ENCODE measurements at places on chromosomes 4 and X.

DNA sequence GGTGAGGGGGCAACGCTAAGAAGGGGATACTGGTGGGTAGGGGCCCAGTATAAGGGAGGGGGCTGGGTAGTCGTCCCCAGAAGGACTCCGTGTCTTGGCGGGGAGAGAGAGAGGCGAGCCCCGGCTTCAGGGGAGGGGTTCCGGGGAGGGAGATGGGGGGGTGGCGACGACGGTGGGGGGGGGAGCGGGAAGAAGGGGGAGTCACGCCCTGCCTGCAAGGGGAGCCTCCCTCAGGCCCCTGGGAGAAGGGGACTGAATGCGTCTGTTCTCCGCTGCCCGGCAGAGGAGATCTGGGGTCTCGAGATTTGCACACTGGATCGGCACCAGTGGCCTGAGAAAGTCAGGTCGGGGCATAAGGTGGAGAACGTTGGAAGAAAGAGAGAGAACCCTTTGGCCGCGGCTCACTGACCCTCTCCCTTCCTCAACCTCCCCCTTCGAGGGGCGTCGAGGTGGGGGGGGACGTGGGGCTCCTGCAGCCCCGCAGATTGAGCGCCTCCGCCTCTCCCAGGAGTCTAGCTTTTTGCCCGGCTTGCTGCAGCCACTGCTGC, 609 bp upstream of the BCORL1 start:
- DNase-seq: no peak

DNA sequence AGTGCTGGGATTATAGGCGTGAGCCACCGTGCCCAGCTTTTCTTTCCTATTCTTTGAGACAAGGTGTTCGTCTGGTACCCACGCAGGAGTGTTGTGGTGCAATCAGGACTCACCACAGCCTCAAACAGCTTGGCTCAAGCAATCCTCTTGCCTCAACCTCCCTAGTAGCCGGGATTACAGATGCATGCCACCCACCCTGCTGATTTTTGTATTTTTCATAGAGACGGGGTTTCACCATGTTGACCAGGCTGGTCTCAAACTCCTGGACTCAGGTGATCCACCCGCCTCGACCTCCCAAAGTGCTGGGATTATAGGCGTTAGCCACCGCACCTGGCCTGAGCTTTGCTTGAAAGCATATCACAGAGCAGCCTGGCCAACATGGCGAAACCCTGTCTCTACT, 1.5 kb upstream of the CRLF2 start:
- DNase-seq: no peak

DNA sequence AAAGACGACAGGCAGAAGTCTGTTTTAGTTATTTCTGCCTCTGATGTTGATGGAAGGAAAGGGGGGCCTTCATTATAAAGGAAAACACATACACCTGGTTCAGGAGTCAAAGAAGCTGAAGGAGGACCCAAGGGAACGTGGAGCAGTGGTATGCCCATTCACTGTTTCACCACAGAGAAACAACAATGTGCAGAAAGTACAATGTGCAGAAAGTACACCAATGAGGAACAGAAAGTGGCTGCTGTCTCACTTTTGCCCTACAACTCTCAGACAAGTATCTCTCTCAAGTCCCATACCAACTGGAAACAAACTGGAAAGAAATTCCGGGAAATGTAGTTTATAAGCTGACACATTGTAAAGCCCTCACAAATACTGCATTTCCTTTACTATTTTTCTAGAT, 564.5 kb downstream of the TRAM1L1 start:
- DNase-seq: no peak

- DNase-seq: no peak
Observed at GRCh38 chrX:136750364-136750763, 30.4 kb downstream of the ARHGEF6 start.

DNA sequence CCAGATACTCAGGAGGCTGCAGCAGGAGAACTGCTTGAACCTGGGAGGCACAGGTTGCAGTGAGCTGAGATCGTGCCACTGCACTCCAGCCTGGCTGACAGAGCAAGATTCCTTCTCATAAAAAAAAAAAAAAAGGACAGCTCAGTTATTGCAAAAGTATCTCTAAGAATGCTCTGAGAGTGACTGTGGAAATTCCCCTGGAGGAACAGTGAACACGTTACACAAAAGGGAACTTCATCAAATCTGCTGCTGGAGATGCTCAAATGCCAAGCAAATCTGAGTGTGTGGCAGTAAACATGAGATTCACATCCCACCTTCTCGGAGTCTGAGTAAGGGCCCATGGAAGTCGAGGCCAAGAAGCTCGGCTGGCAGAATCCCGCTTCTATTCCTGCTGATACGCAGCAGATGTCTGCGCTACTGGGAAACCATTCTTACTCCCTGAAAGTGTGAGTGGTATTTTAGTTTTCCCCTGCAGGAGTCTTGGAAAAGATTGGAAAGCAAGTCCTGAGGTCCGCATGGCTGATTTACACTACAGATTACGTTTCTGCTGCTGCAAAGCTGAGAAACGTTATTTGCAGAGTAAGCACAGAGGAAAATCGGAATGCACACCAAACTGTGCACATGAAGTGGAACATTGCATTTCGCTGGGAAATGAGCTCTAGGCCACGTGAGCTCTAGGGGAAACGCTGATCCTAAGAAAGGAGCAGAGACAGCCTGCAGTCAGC, 162.9 kb downstream of the NSUN7 start:
- no peak for DNase-seq

GRCh38 chr4:73414936-73415271, 10.8 kb downstream of the ALB start:
- no peak for DNase-seq

DNA sequence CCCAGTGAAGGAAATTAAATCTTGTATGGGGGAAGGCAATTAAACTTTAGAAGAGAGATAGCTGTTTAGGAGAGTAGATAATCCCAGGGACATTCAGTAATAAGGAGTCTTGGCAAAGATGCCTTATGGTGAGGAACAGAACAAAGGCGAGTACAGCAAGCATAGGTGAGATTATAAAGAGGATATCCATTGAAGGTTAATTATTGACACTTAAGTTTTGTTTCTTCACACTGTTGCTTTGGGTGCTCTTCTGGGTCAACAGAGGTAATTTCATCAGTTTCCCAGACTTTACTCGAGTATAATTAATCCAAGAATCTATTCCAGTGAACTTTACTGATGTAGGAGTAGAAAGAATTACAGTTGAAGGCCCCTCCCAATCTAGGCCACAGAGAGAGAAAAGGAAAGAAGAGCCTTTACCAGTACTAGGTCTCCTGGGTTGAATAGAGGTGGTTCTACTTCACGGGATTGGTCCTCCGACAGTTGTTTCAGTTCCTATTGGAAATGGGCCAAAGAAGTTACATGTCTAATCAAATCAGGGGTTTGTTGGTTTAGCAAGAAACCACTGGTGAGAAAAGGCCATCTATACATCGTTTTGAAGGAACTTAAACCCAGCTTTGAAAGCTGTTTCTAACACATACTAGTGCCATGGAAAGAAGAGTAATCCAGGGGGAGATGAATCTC, 27.2 kb downstream of the EPGN start:
- no peak for DNase-seq

DNA sequence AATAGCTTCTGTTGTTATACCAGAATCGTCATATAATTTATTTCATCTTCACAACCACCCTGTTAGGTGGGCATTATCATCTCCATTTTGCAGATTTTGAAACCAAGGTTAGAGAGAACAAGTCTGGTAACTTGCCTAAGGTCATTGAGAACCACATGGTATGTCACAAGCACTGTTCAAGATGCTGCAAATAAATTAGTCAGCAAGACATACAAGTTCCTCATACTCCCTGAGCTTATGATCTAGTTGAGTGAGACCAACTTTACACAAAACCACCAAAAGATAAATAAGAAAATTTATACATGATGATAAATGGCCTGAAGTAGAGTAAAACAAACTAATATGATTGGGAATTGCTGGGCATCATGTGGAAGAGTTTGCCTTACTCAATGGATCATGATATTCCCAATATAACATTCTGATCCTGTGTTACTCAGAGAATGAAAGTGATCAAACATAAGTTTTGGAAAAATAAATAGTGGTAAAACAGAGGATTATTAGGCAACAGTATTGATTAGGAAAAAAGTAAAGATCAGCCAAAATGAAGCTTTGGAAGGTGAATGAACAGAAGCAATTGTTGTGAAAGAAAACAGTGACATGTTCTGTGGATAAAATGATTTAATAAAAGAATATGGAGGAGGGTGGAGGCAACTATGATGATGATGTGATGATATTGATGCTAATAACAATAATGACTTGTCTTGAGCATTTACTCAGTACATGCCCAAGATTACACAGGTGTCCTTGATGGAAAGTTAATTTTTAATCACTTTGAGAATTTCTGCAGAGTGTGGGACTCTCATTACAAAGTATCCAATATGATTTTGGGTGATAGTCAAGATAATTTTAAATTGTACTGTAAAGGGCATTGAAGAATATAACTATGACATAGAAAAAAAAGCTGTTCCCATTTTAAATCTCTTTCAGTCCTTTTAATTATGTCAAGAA, 34.1 kb upstream of the IL1RAPL1 start:
- no peak for DNase-seq

DNA sequence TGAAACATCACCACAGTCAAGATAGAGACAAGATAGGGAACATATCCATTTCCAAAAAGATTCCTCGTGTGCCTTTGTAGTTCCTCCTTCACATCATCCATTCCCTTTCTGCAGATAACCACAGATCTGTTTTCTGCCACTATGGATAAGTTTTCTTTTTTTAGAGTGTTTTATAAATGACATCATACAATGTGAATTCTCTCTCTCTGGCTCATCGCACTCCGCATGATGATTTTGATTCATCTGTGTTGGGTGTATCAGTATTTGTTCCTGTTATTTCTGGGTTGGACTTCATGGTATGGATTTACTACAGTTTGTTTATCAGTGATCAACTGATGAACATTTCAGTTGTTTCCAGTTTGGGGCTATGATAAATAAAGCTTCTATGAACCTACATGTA, 23.2 kb upstream of the ANXA3 start:
- DNase-seq: no peak

- no peak for DNase-seq
Observed at GRCh38 chr4:7392438-7393421, 42.0 kb downstream of the PSAPL1 start.

GRCh38 chrX:63394872-63395271, 43.7 kb upstream of the SPIN4 start:
- no peak for DNase-seq

DNA sequence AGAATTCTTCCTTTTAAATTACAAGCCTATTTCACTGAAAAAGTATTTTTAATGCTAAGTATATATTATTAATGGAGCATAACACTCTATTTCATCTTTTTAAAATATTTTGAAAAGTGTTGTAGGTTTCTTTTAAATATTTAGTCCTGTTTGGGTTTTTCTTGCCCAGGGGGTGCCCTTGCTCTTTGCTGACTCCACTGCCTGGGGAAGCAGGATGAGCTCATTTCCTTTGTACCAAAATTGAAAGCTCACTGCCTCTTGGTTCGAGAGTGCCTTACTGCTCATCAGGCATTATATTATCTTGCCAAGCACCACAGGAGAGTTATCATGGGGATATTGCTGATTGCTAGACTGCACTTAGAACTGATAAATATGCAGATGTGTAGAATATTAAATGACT, 819.2 kb downstream of the PCDH18 start:
- DNase-seq: no peak

- DNase-seq: no peak
Observed at GRCh38 chr4:138190452-138190858, 51.7 kb downstream of the SLC7A11 start.

DNA sequence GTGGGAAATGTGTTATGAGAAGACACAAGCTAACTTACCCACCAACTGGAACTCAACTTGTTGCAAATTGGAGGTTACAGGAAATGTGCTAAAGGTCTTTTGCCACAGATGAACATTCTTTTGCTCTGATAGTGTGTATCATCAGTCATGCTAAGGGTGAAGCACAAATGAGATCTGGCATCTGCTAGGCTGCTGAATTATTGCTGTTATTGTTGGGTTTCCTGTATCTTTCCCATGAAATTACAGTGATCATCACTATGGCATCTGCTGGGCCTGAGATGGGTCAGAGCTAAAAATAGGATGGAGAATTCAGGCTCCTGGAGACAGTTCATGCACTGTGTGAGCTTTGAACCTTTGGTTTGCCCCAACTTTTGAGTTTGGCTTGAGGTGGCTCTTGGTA, 124.5 kb downstream of the NPNT start:
- DNase-seq: no peak

- DNase-seq: no peak
Observed at GRCh38 chr4:25449270-25449669, 72.2 kb downstream of the ANAPC4 start.

DNA sequence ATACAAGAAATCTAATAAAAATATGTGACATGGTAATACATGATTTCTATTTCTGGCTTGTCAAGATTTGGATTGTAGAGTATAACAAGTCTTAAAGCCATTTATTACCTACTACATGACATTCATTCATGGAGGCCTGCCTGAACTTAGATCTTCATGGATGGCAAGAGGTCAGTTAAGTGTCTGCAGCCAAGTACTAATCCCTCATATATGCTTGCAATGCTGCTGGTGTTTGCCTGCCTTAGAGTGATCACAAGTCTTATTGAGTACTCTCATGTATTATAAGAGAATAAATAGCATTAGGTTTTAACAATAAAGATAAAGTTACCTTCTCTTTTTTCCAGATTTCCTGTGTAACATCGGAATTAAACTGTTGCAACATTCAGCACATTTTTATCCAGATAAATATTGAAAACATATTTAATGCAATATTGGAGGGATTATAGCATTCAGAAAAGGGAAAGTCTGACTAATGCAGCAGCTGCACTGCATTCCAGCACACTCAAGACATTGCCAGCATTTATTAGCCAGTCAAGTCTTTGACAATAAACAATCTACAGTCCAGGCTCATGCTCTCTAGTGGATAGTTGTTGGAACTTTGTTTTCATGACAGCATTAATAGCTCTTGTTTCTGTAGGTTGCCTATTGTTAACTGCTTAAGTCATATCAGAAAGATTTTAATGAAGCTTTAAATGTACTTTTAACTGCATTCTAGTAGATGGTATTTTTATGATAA, 737.1 kb downstream of the FAT4 start:
- DNase-seq: no peak

DNA sequence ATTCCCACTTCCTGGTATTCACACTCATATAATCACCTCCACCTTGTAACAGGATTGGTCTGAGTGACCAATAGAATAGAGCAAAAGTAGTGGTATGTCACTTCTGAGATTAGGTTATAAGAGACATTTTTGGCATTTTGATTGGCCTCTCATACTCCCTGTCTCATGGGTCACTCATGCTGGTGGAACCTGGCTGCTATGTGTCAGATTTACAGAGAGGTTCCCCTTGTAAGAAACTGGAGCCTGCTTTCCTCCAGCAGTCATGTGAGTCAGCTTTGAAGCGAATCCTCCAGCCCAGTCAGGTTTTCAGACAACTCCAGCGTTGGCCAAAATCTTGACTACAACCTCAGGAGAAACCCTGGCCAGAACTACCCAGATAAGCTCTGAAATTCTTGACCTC, 2.6 kb upstream of the OTUD4 start:
- DNase-seq: no peak

GRCh38 chr4:55078987-55079386, 46.4 kb downstream of the KDR start:
- DNase-seq: no peak

- no peak for DNase-seq
Observed at GRCh38 chr4:56783986-56784385, 37.5 kb downstream of the SPINK2 start.

- DNase-seq: no peak
Observed at GRCh38 chrX:8946563-8946962, 87.4 kb downstream of the FAM9B start.

GRCh38 chr4:185134307-185134869, 8.7 kb upstream of the SLC25A4 start:
- DNase-seq: no peak

- DNase-seq: no peak
Observed at GRCh38 chr4:8343262-8343966, 73.9 kb downstream of the HTRA3 start.

GRCh38 chrX:54786967-54787366, 11.1 kb downstream of the ITIH6 start:
- DNase-seq: peak; percentile 22
